Bronchial epithelial cell (primary cell): ENCODE measurements at places on chromosomes 4 and X. TPM values are rescaled to one million over a fixed set of nuclear protein-coding genes. Genes with fewer than 3 reads are reported as not detected.

DNA sequence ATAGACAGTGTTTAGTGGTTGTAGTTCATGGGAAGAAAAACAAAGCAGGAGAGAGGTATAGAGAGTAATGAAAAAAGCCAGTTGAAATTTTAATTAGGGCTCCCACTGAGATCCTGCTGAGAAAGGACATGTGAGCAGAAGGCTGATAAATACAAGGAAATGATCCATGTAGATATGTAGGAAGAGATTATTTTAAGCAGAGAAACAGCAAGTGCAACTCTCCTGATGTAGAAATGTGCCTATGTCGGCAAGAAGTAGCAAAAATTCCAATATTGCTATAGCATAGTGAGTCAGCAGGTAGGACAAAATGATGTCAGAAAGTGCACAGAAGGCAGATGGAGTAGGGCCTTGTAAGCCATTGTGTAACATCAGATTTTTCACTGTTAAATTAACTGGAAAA lies 1027.3 kb downstream of the PCDH18 start:
- DNase-seq: peak; percentile 38

Gene FAT1
- 237 and 301 TPM in 2 replicates for total RNA-seq

Gene PHEX
- total RNA-seq: 5.3 and 16.6 TPM in 2 replicates

Gene FUNDC2
- 36.1 and 50.8 TPM in 2 replicates for total RNA-seq

- DNase-seq: no peak
Measured at GRCh38 chr4:113979905-113980615, 613 bp upstream of the ARSJ start.

- peak; percentile 0 for DNase-seq
Measured at GRCh38 chrX:32421266-32421665, 790.1 kb downstream of the DMD start.

- peak; percentile 32 for DNase-seq
Measured at GRCh38 chrX:15745179-15745578, 7.1 kb downstream of the CA5B start.

Gene FGFR3
- 29.0 and 133 TPM in 2 replicates for total RNA-seq

- peak; percentile 82 for DNase-seq
Measured at GRCh38 chr4:88630756-88631155, 38.5 kb downstream of the HERC3 start.

Gene HHIP
- not detected in 2 replicates for total RNA-seq

Gene MAGEB10
- total RNA-seq: not detected in 2 replicates

Gene MAGEC2
- total RNA-seq: not detected in 2 replicates

GRCh38 chrX:104126856-104127255 lies 14.5 kb downstream of the ZCCHC18 start:
- no peak for DNase-seq

Gene PNMA5
- not detected in 2 replicates for total RNA-seq

- DNase-seq: no peak
Measured at GRCh38 chr4:18733961-18734360, 712.4 kb upstream of the LCORL start.
